IMR-90 (cell line): ENCODE measurements at places on chromosomes 7 and 10. TPM values are rescaled to one million over a fixed set of nuclear protein-coding genes. Genes with fewer than 3 reads are reported as not detected.

GRCh38 chr10:32244421-32245207 lies 102.3 kb downstream of the EPC1 start:
- no peak for DNase-seq

DNA sequence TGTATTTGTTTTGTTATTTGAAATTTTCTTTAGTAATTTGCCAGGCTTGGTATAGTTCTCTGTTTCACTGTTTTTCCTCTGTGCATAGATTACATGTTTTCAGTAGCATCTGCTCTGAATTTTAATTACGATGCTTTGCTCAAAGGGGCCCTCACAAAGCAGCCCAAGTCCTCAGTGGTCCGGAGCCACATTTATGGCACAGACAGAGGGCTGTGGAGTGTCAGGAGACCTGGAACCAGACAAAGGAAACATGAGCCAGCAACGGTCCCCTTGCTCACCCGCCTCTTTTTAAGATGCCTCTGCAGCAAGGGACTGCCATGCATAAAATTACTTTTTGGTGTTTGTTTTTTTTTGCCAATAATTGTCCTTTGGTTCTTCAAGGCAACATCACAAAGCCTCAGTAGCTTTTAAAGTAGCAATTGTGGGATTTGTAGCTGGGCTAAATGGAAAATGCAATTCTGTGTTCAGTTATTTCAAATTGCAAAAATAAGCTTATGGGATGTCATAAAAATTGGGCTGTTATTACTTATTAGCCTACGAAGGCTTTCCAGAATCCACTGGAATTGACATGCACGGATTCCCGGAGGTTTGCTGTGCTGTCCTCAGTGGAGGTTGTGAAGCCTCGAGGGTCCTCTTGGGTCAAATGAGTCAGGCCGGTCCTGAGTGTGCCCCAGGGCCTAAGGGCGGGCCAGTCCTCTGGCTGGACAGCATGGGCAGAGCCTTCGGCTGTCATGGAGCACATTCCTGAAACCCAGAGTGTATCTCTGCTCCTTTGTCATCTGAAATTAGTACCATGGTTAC lies 422.8 kb downstream of the GLRX3 start:
- DNase-seq = no peak

DNA sequence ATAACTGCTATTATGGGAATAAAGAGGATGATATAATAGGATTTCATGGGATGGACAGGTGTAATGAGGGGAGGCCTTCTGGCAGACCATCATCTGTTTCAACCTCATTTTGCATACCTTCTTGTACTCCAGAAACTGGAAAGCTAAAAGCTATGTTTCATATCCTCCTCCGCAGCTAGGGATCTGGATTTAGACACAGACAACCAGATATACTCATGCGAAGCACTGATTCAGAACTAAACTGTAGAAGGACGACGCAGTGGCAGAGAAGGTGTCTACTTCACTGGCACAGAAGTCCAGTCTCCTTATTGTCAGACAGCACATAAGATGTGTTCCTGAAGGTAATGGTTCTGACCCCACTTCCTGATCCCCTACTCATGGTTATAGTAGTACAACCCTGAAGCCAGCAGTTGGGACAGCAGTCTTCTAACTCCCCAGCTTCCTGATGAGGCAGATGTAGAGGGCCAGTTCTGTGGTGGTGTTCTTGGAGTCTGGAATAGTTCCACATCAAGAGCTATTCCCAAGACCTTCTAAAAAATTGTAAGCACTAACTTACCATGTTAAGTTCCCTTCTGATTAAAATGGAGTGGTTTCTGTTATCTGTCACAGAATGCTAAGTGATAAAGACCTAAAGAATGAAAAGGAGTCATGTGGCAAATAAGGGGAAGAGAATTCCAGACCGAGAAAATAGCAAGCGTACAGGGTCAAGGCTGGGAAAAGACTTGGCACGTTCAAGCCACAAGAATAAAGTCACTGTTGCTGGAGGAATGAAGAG lies 550.3 kb downstream of the GRM8 start:
- no peak for DNase-seq

- DNase-seq = no peak
Observed at GRCh38 chr10:117463545-117463920, 79.0 kb upstream of the EMX2 start.

- DNase-seq = no peak
Observed at GRCh38 chr10:23474626-23475025, 35.8 kb downstream of the OTUD1 start.

GRCh38 chr10:74589226-74589673 lies 237.2 kb upstream of the KAT6B start:
- DNase-seq = peak; percentile 99

GRCh38 chr7:32958046-32959025 lies 1.1 kb downstream of the FKBP9 start:
- peak; percentile 59 for DNase-seq

DNA sequence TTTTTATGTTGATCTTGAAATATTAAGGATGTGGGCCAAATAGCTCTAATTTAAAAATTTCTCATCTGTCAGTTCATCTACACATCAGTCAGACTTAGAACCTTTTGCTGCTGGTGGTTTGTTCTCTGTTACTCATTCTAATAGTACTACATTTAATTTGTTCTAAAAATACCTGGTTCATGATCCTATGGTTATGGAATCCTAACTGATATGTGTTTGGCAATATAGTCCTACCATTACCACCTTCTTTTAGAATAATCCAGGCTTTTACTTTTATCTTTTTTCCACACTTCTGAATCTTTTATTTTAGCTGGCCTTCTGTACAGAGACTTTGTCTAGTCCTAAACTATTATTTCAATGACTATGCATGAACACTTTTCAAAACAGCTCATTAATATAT lies 116.9 kb downstream of the SVOPL start:
- DNase-seq = peak; percentile 19

GRCh38 chr7:33497051-33497450 lies 367.7 kb downstream of the BBS9 start:
- DNase-seq = no peak

- DNase-seq = no peak
Observed at GRCh38 chr7:152180587-152180986, 155.1 kb downstream of the GALNT11 start.

DNA sequence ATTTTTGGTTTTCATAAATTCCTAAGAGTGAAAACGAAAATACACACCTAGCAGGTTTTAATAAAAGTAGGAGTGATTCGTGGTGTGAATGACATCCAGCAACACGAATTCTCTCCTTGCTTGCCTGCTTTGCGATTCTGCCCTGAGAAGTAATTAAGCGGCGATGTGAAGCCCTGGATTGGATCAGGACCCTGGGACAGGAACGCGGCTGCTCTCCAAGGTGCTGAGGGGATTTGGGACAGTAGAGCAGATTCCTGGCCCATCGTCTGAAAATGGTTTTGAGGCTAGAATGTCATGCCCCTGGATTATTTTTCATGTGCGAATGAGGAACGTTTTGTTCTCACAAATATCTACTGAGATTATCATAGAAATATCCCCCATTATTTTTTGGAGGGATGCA lies 7.8 kb downstream of the NPS start:
- DNase-seq = no peak

- peak; percentile 67 for DNase-seq
Observed at GRCh38 chr7:123749537-123749857, 694 bp upstream of the WASL start.

GRCh38 chr7:112272921-112273561 lies 66.5 kb downstream of the ZNF277 start:
- no peak for DNase-seq

MOGAT3 gene
- not detected in 2 replicates for total RNA-seq

MRLN gene
- total RNA-seq = not detected in 2 replicates

COL26A1 gene
- total RNA-seq = not detected in 2 replicates
